ENCODE measurements at places on chromosomes 13 and 19.

DNA sequence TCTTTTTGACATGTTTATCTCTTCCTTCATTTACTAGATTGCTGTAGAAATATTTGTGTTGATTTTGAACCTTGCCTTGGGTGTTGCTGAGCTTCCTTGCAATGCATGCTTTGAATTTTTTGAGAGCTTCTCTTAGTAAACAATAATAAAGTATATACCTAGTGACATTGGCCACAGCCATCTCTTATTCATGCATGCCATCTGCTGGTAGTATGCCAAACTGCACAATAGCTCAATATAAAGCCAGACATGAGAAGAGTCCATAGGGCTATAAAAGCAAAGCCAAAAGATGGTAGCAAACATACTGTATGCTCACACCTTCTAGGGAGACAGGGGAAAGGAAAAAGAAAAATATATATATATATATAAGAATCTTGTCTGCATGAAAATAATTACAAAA, 18.9 kb upstream of the ZSCAN5A start:
- peak; percentile 34 for DNase-seq

- DNase-seq = no peak
Measured at GRCh38 chr13:103935117-103935516, 868.9 kb upstream of the SLC10A2 start.

DNA sequence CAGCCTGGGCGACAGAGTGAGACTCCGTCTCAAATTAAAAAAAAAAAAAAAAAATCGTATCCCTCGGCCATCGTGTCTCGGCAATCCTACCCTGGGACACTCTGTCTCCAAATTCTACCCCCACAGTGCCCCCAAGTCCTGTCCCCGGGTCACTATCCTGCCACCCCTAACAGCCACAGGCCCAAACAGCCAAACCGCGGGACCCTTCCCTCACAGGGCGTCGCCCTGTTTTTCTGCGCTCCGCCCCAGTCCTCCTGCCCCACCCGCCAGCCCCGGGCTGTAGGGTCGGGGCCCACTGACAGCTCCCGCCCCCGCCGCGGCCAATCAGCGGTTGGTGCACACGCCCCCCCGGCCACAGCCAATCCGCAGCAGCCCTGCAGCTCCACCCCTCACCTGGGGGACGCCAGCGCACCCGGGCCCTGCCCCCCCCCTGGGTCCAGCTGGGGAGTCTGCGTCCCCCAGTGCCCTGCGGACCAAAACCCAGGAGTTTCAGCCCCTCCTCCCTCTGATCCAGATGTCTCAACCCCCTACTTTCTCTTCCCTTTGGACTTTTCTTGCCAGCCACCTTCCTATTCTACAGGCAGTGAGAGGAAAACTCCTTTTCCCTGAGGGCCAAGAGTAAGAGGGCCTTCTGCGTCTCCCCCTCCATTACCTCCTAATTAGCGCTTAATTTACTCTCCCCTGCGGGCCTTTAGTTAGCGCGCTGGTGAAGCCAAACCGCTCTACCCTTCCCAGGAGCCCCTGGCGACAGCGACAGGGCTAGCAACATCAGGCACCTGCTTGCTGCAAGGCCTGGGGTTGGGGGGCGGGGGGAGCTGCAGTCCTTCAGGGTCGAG, 1.5 kb upstream of the BCAT2 start:
- DNase-seq = peak; percentile 63

GRCh38 chr19:18650468-18651041, 13.7 kb downstream of the KLHL26 start:
- DNase-seq = no peak

DNA sequence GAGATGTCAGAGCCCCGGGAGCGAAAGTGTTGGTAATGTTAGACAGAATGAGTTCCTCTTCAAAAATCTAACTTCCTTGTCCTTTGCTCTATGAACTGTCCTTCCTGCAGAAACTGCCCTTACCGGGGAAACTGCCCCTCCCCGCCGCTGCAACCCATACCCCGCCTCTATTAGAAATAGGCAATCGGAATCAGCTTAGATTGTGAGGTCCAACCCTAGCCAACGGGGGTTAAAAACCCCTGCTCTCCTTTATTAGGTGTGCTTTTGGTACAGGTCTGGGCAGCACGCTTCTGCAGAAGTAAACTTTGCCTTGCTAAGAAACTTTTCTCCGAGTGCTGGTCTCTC, 11.5 kb upstream of the CAPNS1 start:
- no peak for DNase-seq

- no peak for DNase-seq
Measured at GRCh38 chr13:104002216-104002615, 936.0 kb upstream of the SLC10A2 start.

GRCh38 chr13:32311188-32311897, 3.8 kb downstream of the ZAR1L start:
- DNase-seq = no peak

DNA sequence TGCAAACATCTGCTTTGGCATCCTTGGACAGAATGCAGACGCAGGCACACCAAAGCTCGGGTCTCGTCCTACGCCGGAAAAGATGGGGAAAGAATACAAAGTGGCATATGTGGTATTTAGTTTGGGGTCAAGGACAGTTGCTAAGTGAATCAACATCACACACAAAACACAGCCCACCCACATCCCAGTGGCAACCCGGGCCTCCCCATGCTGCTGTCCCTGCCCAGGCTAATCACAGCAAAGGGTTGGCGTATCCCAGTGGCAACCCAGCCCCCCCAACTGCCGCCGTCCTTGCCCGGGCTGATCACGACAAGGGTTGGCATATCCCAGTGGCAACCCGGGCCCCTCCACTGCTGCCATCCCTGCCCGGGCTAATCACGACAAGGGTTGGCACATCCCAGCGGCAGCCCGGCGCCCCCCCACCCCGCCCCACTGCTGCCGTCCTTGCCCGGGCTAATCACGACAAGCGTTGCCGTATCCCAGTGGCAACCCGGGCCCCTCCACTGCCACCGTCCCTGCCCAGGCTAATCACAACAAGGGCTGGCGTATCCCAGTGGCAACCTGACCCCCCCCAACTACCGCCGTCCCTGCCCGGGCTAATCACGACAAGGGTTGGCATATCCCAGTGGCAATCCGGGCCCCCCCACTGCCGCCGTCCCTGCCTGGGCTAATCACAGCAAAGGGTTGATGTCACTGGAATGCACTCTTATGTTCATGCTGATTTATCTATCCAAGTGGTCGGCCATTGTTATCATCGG, 167.8 kb upstream of the SOX1 start:
- DNase-seq = no peak

DNA sequence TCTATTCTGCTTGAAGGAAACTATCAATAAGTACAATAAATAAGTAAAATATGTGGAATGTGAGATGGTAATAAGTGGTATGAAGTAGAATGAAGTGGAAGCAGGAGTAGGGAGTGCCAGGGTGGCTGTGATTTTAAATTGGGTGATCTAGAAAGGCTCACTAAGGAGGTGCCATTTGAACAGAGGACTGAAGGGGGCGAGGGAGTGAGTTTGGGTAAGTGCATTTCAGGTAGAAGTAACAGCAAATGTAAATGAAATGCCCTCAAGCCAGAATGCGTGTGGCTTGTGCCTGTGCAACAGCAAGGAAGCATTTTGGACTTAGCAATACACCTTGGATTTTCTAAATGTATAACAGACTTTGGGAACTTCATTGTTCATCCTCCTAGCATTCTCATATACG, 77.1 kb downstream of the CCNA1 start:
- no peak for DNase-seq

DNA sequence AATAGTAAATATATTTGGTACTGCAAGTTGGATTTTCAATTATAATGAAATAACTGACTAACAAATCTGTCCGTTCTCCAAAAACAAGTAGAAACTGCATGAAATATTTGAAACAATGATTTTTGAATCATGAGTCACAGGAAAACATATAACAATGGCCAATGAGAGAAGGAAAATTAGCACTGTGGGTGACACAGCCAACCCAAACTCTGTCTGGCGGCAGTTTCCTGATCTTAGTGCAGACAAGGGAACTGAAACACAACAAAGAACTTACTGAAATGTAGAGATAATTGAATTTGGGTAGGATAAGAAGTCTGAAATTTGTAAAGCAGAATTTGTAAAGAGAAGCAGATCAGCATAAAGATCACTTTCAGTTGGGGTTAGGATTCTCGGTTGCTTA, 2743.3 kb upstream of the PCDH20 start:
- no peak for DNase-seq

DNA sequence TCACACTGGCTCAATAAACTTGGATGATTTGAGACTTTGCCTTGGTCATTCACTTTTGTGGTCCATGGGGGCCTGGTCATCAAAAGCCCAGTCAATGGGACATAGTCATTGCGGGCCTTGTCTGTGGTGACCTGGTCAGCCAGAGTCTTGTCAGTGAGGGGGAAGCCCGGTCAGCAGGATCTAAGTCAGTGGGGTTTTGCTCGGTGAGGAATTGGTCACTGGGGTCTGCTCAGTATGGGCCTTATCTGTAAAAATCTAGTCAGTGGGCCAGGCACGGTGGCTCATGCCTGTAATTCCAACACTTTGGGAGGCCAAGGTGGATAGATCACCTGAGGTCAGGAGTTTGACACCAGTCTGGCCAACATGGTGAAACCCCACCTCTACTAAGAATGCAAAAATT, 63.7 kb upstream of the TPM4 start:
- no peak for DNase-seq

DNA sequence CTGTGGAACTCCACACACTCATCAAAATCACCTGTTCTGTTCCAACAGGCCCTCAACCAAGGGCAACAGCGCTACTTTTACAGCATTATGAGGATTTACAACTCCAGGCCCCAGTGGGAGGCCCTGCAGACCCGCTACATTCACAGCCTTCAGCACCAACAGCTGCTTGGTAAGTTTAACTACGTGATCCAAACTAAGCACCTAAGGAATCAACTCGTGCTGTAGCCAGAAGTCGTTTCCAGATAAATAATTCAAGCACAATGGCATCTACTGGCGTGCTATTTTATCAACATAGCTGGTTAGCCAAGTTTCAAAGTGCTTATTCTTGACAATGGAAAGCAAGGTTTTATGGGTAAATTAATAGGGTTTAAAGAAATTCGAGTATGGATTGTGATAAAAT, 5.3 kb downstream of the FAM216B start:
- DNase-seq = no peak

DNA sequence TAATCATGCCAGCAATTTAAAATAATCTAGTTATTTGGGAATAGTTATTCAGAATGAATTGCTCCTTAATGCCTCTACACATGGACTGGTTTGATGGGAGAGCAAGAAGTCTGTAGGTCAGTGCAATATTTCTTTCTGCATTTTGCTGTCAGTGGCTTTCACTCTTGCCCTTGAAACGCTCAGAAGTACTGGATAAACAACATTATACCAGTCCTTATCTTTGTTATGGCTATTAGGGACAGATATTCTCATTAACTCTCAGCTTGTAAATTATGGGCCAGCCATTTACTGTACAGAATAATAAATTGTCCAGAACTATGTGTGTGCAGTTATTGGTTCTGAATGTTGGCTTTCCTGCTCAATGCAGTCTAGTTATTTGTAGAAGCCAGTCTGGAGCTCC, 224.4 kb downstream of the OXGR1 start:
- no peak for DNase-seq

GRCh38 chr19:10290876-10291553, 1.3 kb downstream of the ICAM5 start:
- peak; percentile 55 for DNase-seq

- DNase-seq = no peak
Measured at GRCh38 chr19:40417643-40417981, 4.4 kb upstream of the PRX start.

- no peak for DNase-seq
Measured at GRCh38 chr19:7000816-7001215, 20.4 kb downstream of the MBD3L2B start.

DNA sequence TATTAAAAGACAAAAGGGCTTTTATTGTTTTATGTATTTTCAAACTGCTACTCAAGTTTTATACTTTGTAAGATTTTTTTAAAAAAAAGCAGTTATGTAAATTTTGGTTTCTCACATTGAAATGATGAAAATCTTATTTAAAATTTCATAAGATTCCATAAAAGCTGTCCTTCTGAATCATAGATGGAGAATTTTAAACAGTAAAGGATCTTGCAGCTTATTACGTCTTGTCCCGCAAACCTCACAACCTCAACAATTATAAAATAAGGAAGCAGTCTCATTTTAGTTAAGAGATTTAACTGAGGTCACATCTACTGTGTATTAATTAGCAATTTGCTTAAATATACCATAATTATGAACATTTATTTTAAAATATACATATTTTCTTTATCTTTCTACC, 581.0 kb upstream of the SPRY2 start:
- no peak for DNase-seq

GRCh38 chr13:49615836-49616675, 12.3 kb upstream of the ARL11 start:
- no peak for DNase-seq

- no peak for DNase-seq
Measured at GRCh38 chr13:111265701-111266035, 54.8 kb upstream of the TEX29 start.

DNA sequence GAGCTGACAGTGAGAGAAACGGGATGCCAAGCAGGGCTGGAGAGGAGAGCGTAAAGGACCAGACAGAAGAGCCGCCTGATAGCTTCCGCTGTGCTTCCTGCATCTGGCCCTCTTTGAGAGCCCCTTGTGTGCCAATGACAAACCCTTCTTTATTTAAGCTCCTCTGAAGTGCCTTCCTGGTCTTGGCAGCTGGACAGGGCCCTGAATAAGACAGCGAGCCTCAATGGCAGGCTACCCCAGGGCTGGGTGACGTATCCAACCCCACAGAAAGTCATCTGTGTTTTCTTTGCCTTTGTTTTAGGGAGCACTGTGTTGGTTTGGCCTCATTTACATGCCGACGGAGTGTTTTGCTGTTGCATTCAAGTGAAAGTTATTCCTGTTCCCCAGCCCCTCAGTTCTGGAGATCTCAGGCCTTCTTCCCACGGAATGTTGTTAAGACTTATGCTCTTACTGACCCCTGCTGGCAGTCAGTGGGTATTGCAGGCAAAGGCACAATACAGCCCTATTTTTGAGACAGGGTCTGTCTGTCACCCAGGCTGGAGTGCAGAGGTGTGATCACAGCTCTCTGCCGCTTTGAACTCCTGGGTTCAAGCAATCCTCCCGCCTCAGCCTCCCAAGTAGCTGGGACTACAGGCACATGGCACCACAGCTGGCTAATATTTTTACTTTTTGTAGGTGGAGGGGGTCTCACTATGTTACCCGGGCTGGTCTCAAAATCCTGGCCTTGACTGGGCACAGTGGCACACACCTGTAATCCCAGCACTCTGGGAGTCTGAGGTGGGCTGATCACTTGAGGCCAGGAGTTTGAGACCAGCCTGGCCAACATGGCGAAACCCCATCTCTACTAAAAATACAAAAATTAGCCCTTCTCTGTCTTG, 16.8 kb downstream of the CCL25 start:
- DNase-seq = no peak

DNA sequence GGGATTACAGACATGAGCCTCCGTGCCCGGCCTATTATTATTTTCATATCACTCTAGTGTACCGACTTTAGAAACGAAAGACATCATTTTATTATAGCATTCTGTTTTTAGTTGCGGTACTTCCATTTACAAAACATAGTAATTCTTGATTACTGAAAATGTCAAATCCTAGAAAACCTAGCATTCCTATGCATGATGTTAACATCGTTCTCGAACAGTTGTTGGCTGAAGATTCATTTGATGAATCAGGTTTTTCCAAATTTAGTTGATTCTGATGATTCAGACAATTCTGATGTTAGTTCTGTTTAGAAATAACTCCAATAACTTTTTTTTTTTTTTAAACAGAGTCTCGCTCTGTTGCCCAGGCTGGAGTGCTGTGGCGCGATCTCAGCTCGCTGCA, 11.5 kb upstream of the MTRF1 start:
- no peak for DNase-seq

- no peak for DNase-seq
Measured at GRCh38 chr19:28397306-28397705, 815.6 kb downstream of the UQCRFS1 start.
